ENCODE measurements at places on chromosomes 5 and 9. TPM values are rescaled to one million over a fixed set of nuclear protein-coding genes. Genes with fewer than 3 reads are reported as not detected.

Gene RMRP
- total RNA-seq, result 680 TPM

Gene SLC34A1
- not detected for total RNA-seq

Gene SLC44A1
- total RNA-seq, result 65.9 TPM

Gene DDX4
- not detected for total RNA-seq
